ENCODE measurements at places on chromosomes 12 and 14.

DNA sequence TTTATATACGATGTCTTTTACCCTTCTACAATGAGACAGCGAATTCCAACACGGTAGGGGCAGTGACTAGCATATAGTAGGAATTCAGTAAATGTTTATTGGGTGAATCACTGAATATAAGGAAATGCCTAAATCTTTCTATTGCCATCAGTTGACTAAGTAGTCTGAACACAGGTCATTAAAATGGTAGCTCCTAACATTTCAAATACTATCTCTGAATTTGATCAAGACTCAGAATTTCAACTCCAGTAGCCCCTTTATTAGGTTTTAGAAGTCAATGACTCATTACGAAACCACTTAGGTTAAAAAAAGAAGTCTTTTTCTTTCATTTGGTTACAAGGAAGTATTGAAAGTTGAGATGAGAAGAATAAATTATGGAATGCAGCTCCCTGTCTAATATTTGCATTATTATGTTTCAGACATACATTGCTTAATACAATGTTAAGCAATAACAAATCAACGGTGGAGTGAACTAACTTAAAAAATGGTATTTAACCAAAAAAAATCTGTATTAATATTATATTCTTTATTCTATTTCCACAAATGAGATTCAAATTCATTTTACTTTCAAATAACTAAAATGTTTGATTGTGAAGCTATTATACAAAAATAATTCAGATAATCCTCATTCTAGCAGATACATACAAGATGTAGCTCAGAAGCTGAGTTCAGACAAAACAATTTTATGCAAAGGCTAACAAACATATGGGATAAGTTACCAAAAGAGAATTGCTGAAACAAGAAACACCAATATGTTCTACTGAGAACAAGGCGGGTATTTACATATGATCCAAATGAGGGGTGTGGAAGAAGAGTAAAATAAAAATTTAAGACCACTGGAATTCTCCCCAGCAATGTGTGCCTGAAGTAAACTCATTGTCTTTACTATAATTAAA lies 302.7 kb downstream of the CEP128 start:
- no peak for DNase-seq

- DNase-seq: no peak
Observed at GRCh38 chr14:99270458-99271220, 1.4 kb downstream of the BCL11B start.

DNA sequence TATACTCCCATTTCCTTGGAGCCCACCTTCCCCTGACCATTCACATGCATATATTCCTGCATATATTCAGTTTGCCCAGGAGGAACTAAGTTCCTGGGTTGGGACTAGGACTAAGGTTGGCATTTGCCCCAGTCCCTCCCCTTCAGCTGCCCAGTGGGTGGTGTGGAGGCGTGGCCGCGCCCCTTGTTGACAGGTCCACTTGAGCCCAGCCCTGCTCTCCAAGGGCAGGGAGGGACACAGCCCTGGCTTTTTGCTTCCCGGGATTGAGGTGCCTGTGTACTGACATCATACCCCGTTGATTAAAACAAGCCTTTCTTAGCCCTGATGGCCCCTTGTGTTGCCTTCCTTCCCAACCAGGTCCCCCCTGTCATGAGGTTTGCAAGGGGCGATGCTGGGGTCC lies 7.3 kb downstream of the ERBB3 start:
- DNase-seq: no peak

DNA sequence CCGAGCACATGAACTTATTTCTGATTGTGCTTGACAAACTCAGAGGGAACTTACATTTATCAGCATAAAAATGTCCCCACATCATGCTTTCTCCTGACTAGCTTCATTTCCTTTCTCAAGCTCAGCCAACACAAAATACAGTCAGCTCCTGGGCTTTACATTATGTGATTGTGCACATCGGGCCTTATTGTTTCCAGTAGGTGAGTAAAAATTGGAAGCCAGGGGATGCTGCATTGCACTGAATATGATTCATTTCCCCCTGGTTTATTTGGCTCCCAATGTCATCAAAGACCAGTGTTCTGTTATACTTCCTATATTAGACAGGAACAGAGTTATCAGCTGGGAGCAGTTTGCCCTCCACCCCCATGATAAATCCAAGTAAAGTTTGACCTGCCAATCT lies 521.8 kb downstream of the RMST start:
- DNase-seq: no peak

DNA sequence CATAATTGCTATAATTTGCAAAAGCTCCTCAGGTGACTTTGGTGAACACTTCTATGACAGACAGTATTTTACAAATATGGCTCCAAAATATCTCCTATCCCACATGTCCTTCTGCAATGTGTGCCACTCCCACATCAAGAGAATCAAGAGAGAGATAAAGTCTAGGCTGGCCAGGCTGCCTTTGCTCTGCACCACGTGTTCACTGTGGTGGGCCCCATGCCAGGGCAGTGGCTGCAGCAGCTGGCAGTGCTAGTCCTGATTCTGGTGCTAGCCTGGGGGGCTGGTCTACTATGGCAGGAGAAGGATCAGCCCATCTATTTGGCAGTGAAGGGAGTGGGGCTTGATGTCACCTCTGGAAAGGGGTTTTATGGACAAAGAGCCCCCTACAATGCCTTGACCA lies 86.3 kb downstream of the DRAM1 start:
- DNase-seq: no peak

GRCh38 chr14:95494456-95494855 lies 22.0 kb downstream of the SYNE3 start:
- DNase-seq: no peak

DNA sequence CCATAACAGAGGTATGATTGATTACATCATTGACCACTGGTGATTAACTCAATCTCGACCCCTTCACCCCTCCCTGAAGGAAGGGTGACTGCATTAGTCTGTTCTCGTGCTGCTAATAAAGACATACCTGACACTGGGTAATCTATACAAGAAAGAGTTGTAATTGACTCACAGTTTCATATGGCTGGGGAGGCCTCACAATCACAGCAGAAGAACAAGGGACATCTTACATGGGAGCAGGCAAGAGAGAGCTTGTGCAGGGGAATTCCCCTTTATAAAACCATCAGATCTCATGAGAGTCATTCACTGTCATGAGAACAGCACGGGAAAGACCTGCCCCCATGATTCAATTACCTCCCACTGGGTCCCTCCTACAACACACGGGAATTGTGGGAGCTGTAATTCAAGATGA lies 55.9 kb upstream of the TMCC3 start:
- DNase-seq: no peak

GRCh38 chr14:57057803-57058202 lies 210.9 kb downstream of the EXOC5 start:
- no peak for DNase-seq

- no peak for DNase-seq
Observed at GRCh38 chr12:122659579-122659978, 43.6 kb downstream of the HCAR2 start.

- DNase-seq: no peak
Observed at GRCh38 chr12:87444039-87444438, 585.2 kb downstream of the C12orf50 start.

- DNase-seq: no peak
Observed at GRCh38 chr12:27616356-27617142, 79.7 kb upstream of the REP15 start.

Data from CD4-positive, alpha-beta T cell treated with Interleukin-15 for 4 hours (primary cell).